Stimulated activated CD8-positive, alpha-beta memory T cell treated with anti-CD3 and anti-CD28 coated beads, Interleukin-4, amount 100 ng/mL, for 48 hours (primary cell): ENCODE measurements at places on chromosomes 2 and 18.

DNA sequence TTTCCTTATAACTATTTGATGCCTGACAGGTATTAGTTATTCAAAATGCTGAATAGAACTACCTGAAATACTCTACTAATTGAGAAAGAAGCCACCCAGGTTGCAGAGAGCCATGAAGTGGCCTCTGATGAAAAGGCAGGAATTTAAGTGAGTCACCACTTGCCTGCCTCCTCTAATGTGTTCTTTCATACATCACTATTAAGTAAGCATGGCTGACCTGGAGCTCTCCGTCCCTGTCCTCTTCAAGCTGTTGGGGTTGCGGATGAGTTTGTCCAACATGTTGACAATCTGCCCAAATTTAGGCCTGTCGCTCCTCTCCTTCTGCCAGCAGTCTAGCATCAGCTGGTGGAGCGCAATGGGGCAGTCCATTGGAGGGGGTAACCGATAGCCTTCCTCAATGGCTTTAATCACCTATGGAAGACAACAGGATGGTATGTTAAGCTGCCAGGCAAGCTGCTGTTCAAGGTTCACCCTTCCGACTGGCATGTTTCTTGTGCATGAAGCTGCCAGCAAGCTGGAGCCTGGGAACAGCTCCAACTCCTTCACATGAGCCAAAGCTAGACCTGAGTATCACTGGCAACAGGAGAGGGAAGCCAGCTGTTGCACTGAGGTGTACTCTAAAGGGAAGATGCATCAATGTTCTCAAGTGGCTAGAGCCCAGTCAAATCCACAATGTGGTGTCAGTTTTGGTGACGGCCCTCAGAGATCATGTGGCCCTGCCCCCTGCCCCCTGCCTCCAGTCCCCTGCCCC lies 142.2 kb downstream of the EPHA4 start:
- DNase-seq = no peak

DNA sequence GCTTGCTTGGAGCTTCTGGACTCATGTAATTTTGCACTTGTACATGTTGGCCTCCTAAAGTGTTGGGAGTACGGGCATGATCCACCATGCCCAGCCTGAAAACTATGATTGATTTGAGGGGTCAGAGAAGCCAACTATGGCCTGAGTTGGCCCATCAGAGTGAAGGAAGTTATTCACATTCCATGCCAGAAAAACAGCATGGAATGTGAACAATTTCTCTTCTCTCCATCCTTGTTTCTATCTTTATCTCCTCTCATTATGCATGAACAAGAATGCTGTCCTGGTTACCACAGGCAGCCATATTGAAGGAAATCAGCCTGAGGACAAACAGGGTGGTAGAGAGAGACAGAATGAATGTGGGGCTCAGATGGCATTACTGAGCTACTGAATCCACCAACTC lies 3.5 kb upstream of the CD226 start:
- DNase-seq = no peak

DNA sequence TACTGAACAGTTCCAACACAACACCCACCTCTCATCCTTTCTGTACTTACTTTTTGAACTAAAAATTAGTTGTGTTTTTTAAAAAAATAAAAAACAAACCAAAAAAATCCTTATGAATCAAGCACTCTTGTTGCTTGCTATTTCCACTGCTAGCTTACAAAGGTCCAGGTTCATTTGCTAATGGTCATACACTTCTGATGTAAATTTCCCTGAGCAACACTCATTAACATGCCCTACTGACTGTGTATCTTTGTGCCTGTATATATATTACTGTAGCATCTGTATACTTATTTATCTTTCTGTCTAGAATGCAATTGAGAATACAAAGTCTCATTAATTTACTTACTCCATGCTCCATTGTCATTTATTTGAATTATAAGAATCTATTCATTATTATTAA lies 30.3 kb upstream of the IKZF2 start:
- DNase-seq = no peak

DNA sequence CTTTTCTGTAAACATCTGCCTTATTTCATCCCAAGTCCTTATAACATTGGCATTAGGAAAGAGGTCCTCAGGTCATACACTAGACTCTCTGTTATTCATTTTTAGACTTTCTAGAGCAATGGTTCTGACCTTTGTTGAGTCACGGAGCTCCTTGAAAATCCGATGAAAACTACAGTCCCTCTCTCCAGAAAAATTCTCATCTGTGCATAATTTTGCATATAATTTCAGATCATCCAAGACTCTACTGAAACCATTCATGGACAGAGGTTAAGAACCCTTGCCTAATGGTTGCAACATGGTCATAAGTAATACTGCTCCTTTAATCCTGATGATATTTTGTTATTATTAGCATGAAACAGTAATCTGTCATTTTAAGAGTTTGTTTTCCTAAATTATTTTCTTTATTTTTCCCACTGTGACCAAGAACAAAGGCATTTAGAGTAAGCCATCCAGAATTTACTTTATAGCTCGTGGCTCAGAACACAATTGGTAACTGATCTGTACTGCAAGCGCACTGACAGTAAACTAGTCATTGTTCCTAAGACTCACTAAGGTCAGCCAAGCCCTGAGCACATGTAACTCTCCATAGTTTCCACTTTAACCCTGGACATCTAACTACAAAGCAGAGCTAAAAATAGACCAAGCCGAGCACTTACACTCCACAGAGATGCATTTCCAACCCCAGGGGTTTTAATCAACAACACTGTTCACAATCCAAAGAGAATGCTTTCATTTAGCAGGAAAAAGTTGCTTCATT lies 8.4 kb downstream of the MYOM1 start:
- DNase-seq = no peak

- DNase-seq = no peak
Measured at GRCh38 chr2:73135236-73135635, 22.5 kb upstream of the RAB11FIP5 start.

DNA sequence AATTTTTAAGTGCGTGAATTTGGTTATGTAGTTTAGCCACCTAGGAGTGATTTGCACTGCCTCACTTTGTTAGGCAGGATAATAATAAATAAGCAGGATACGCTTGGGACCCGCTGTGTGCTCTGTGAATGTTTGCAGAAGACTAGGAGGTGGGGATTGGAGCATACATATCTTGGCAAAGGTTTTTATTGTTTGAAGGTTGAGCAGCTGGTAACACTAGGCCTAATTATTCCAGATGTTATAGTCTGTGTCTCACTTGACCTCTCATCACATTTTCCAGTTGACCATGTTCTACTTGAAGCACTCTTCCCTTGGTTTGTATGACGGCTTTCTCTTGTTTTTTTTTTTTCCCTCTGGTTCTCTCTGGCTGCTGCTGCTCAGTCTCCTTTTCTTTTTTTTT lies 42.7 kb downstream of the FHOD3 start:
- DNase-seq = no peak

GRCh38 chr18:13247506-13247905 lies 28.9 kb downstream of the LDLRAD4 start:
- no peak for DNase-seq

DNA sequence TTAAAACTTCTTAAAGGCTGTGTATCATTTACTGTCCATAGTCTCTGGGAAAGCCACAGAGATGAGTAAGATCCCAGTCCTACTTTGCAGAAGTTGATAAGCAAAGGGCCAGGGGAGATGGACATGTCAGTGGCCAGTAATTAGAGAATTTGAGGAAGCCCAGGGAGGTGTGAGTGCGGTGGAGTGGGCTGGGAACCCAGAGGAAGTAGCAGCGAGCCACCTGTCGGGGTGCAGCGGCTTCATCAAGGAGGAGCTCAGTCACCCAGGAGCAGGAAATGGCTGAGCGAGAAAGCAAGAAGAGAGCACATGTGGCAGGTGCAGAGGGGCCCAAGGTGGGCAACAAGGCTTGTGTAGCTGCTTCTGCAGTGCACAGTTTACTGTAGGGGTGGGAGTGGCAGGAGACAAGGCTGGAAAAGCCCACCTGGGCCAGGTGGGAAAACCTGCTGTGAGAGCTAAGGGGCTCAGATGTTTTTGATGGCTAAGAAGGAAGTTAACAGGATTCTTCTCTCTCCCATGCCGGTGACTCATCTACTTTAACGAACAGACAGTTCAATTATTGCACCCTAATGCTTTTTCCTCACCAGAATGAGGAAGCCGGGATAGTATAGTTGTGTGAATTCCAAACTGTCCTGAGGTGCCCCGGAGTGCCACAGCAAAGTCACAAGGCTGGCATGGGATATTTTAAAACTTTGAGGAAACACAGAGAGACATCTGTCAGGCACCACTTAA lies 34.8 kb upstream of the MGAT5 start:
- peak; percentile 39 for DNase-seq

DNA sequence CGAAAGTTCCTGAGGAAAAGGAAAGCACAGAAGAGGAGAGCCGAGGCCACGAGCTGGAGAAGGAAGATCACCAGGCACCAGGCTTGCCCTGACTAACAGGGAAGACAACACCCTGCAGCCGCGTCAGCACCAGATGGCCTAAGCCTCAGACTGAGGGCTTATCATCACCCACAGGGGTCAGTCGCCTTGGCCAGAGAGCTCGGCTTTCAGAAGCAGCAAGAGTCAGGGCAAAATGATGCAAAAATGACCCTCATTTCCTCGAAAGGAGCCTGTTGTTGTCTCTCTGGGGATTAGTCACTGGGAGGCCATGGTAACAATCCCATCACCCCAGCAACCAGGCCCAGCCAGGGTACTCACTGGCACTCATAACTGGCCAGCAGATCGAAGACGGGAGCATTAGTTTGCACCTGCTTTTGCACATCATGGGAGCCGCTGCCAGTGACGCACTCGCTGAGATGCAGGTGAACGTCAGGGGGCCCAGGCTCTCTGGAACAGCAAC lies 42.7 kb upstream of the ZFP36L2 start:
- no peak for DNase-seq

GRCh38 chr18:8778386-8778785 lies 73.0 kb downstream of the MTCL1 start:
- DNase-seq = no peak

DNA sequence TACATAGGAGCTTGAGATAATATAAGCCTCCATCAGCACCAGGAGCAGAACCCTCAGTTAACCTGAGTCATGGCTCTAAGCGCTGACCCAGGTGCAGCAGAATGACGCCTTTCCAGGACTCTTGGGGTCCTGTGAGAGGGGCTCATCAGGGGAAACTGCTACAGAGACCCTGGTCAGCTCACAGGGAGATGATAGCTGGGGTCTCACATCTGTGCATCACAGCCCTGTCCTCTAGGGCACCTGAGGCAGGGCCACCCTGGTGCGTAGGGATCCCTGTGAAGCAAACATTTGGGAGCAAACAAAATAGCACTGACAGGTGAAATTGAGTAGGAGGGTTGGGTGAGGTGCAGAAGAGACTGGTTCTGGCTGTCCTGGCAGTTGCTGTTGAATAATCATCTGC lies 219.2 kb downstream of the SH3RF3 start:
- no peak for DNase-seq

DNA sequence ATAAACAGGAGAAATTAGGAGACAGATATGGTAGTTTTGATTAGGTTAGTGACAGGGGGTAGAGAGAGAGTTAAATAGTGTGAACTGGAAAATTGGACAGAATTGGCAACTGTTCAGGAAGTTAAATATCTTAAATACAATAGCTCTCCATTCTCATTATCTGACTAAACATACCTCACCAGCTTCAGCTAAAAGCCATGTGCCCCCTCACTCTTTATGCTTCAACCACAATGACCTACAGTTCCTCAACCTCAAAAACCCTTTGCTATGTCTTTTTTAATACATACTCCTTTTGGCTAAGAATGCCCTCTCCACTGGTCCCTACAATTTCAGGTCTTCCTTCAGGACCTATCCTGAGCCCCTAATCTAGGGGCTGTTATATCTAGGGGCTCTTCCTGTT lies 740.2 kb upstream of the ZEB2 start:
- DNase-seq = no peak

GRCh38 chr2:119339562-119339923 lies 27.1 kb downstream of the C2orf76 start:
- DNase-seq = no peak

GRCh38 chr18:49815927-49816326 lies 2.6 kb upstream of the ACAA2 start:
- no peak for DNase-seq

GRCh38 chr18:31097666-31098065 lies 4.6 kb downstream of the DSC2 start:
- DNase-seq = no peak

DNA sequence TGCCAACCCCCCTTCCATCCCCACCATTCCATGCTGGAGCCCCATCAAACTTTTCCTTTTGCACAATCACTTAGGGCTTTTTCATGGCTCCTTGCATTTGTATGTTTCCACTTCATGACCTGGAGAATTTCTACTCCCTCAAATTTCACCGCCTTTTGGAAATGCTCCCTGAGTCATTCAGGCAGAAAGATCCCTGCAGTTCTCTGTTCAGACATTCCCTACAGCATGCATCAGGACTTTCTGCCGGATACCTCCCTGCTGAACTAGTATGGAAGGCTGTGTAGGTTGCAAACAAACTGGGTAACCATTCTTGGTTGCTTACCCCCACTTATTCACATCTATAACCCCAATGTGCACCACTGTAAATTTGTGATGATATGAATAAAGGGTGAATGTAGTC lies 389.6 kb upstream of the CELF4 start:
- DNase-seq = no peak

DNA sequence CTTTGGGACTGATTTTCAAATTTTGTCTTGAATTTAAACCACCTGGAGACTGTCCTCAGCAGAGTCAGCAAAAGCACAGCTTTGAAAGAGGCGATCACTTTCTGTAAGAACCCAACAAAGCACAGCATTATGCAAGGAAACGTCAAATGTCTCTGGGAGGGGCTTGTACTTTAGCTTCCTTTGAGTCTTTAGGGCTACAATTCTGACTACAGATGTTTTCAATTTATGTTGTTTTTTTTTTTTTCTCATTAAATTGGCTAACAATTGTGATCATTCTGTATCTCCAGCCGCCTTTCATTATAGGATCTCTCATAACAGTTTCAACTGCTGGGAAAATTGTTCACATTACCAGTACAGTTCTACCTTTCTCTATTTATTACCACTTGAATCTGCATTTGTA lies 48.3 kb downstream of the COL3A1 start:
- no peak for DNase-seq

- DNase-seq = no peak
Measured at GRCh38 chr2:199997296-199997695, 41.9 kb downstream of the MAIP1 start.

GRCh38 chr2:29528891-29529520 lies 392.4 kb downstream of the ALK start:
- peak; percentile 60 for DNase-seq

DNA sequence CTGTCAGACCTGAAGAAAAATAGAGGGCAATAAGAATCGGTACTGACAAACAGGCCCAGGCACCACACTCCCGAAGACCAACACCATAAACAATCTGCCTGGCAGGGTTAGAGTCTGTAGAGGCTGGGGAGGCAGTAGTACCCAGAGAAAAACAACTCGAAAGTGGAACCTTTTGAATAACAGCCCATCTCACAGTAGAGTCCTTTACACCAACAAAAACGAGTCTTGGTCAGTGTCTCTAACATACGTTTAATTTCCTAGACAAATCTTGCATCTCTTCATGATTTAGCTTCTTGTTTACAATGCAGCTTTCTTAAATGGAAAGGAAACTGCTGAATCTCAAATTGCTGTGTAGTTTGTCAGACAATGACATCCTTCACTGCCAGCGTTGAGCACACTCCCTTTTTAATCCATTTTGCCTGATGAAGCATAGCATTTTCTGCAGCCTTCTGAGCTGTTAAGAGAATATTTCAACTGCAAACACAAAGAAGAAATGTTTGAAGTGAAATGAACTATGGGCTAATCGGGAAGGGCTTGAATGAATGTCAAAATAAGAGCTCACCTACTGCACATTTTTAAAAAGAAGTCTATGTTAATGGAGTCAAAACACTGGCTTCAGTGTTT lies 73.1 kb upstream of the DSG1 start:
- DNase-seq = no peak

- DNase-seq = peak; percentile 64
Measured at GRCh38 chr2:84888401-84889276, 7.8 kb upstream of the TRABD2A start.

- DNase-seq = no peak
Measured at GRCh38 chr2:190683802-190684201, 34.9 kb downstream of the NAB1 start.
